T-helper 22 cell (primary cell): ENCODE measurements at places on chromosomes 13 and 19.

DNA sequence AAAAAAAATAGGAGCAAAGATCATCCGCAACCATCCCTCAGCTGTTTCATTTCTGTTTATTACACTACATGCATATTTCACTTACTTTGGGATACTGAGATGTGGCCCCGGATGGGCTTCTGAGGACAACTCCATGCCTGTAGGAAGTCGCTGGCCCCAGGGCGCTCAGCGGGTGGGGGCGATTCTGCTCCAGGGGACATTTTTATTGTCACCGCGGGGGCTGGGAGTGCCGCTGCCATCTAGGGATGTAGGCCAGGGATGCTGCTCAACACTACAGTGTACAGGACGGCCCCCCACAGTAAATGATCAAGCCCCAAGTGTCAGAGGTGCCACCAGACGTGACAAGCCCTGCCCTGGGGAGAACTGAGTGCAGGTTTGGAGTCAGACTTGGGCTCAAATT lies 6.4 kb upstream of the BST2 start:
- DNase-seq: no peak

DNA sequence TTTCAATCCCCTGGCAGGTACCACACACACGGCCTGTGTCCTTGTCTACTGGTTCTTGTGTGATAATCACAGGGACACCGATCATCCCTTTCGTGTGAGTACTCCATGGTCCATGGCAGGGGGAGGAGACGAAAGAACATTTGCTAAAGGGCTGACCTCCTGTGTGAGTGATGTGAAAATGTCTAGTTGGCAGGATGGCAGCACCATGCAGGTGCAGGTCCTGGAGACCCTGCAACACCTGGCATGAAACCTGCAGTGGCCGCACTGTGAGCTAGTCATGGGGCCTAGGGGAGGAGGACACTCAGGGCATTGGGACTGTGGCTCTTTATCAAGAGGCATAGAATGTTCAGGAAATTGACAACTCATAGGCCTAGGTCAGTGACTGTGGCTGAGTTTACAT lies 22.9 kb upstream of the LGALS14 start:
- no peak for DNase-seq

DNA sequence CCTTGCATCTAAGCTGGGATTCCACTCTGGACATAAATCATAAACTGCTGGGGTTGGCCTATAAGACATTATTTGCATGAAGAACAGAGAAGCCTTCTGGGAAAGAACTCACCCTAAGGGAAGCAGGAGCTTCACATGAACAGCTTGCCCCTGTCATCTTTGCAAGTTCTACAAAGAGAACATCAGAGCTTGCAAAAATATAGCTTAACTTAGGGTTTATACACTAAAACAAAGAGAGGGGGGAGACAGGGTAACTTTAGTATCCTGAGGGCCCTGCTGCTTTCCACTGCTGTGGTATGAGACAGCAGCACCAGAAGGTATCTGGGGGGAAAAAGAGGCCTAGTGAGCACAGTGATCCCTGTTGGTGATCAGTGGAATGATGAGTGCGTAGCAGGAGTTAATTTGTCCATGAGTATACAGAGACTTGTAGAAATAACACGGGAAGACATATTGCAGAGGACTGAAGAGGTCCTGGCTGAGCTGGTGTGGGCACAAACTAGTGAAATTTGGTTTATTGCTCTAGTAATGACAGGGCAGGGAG lies 116.1 kb upstream of the TSC22D1 start:
- DNase-seq: no peak

GRCh38 chr19:30674656-30675055 lies 302.5 kb downstream of the ZNF536 start:
- DNase-seq: no peak
